ENCODE measurements at places on chromosomes 11 and 22. TPM values are rescaled to one million over a fixed set of nuclear protein-coding genes. Genes with fewer than 3 reads are reported as not detected.

DNA sequence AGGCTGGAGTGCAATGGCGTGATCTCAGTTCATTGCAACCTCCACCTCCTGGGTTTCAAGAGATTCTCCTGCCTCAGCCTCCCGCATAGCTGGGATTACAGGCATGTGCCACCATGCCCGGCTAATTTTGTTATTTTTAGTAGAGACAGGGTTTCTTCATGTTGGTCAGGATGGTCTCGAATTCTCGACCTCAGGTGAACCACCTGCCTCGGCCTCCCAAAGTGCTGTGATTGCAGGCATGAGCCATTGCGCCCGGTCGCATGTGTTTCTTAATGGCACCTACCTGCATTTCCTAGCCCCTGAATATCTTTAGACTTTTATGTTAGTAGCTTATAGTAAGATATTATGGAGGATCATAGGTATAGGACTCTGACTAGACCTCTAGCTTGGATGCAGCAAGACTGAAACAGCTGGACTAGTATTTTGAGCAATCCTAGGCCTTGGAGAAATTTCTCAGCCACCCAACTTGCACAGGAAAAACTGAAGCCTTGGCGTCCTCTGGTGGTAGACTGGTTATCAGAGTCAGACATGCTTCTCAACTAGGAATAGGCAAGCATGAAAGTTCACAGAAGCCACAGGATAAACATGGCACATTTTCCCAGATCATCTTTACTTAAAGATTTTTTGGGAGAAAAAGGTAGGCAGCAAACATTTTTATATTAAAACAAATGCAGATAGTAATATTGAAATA lies 22.7 kb upstream of the C1QTNF4 start:
- no peak for DNase-seq

GRCh38 chr11:63240791-63241379 lies 2.5 kb downstream of the SLC22A25 start:
- no peak for DNase-seq

DNA sequence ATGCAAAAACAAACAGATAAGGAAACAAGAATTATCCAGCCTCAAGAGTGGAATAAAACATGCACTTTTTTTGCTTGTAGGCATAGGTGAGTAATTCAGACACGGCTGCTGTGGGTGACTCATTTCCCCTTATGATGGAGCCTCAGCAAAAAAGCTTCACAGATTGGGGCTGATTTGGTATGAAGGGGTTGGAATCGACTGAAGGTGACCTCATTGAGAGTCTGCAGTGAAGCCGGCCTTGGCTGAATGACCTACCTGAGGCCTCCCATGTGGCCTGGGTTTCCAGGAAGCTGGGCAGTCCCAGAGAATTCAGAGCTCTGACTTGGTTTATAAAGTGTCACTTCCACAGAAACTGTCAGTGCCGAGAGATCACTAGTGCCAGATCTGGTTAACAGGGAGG lies 34.2 kb upstream of the VPREB1 start:
- no peak for DNase-seq

GRCh38 chr11:14774721-14775120 lies 117.3 kb downstream of the CYP2R1 start:
- no peak for DNase-seq

- DNase-seq: no peak
These were observed 184.9 kb downstream of the SNX19 start for GRCh38 chr11:130731401-130731800.

GRCh38 chr11:65655570-65656332 lies 7.0 kb downstream of the RELA start:
- no peak for DNase-seq

DNA sequence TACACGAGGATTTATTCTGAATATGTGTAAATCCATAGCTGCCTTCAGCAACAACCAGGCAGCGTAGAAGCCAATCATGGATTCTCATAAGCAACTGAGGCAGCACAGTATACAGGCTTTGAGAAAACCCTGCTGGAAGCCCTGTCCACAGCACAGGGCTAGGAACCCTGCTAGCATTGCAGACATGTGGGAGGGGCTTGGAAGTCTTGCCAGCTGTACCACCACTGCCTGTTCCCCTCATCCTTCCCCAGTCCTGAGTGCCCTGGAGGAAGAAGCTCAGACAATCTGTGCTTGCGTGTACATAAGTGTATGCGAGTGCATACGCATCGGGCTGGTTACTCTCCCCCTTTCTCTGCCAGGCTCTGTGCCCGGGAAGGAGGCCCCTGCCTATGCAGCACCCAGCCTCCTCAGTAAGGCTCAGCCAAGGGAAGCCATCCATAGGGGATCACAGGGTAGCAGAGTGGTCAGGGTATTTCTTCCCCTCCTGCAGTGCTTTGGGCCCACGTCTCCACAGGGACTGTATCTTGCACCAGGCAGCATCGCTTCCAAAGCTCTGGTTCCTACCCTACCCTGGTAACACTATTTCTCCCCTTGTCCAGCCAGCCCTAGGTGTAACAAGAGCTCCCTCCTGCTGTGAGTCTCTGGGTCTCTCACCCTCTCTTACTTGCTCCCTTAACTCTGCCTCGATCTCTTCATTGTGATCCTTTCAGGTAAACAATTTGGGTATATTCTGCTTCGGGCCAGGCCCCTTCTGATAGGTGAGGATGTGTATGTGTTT lies 90.5 kb downstream of the GALNT18 start:
- peak; percentile 32 for DNase-seq

DNA sequence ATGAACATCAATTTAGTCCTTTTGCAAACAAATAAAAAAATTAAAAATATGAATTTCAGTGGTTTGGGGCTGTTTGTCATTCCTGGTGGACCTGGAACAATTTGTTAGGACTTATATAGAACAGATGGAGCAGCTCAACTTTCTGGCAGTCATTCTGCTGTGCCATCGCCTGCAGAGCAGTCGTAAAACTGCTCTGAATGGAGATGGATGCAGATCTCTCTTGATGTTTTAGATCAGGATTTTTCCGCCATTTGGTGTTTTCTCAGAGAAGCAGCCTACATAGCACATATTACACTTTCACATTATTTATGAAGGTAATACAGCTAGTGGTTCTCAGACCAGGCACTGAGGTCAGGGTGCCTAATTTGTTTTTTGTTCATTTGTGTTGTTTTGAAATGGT lies 31.8 kb upstream of the HSPA8 start:
- DNase-seq: no peak

DNA sequence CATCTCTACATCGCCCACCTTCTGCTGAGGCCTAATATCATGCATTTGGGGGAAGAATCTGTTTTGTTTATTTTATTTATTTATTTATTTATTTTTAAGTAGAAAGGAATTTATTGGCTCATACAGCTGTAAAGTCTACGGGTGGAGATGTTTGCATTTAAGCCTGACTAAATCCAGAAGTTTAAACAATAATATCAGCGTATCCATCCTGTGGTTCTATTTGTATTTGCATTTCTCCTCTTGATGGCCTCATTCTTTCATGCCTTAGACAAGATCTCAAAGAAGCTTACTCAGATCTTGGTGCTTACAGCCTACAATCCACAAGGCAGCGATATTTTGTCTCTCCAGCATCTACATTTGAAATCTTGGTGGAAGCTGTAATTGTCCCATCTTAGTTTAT lies 67.1 kb upstream of the CARD18 start:
- DNase-seq: no peak

GRCh38 chr11:85903406-85903805 lies 48.2 kb downstream of the CCDC83 start:
- no peak for DNase-seq

DNA sequence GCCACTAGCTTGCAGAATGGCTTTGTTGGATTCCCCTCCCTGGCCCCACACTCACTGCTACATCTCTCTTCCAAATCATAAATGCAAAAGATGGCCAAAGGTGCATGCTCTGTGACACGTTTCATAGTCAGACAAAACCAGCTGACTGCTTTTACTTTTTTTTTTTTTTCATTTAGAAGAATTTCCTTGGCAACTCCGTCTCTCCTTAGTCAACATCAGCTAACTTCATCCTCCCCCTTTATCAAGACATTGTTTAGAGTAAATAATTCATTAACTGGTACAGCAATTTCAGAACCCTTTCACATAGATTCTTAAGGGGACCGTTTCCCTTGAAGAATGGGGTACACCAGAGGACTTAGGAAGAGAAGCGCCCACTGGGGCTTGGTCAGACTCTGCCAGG lies 16.0 kb downstream of the KCNQ1OT1 start:
- DNase-seq: no peak

GRCh38 chr11:88275636-88276035 lies 61.9 kb downstream of the CTSC start:
- DNase-seq: no peak

DNA sequence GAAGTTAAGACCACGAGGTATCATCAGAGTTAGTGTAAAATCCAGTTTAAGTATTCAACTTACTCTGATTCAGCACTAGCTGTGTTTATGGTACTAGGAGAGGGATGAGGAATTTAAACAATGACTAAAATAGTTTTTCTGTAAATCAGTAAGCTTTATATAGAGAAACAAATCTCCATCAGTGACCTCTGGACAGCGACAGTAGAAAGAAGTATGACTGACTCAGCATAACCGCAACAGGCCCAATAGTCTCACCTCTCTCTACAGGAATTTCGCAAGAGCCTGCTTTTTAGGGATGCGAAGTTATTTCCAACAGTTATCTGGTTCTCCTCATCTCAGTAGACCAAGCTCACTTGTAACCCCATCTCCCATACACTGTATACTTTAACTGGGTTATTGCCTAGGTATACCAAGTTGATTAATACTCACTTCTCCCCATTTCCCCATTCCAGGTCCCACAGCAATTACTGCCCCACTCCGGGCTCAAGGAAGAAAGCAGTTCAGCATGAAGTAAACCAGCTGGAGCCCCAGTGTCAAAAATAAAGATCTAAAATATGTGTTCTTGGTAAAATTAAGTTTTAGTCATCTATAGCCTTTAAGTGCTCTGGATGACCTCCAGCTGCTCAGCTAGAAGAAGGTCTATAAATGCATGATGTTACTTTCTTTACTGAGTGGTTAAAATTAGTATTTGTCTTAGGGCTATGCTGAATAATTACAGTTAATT lies 770.6 kb upstream of the CCDC90B start:
- DNase-seq: no peak

DNA sequence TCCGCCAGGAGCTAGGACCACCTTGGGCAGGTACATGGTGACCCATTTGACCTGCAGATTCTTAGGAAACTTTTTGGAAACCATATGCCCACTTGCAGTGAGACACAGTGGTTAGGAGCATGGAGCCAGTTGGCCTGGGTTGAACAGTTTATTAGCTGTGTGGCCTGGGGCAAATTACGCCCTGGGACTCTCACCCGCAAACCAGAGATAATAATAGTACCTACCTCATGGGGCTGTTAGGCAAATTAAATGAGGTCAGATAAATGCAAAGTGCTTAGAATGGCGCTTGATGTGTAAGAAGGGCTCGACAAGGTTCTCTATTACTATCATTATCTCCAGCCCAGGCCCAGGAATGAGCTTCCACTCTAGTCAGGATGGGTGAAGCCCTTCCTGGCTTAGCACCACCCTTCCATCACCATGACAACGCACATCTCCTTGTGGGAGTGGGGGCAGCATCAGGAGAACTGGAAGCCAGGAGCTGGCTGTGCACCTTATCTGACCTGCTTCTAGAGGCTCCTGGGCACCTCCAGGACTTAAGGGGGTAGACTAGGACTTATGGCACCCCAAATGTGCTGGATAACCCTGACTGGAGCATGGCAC lies 5.1 kb downstream of the SYT12 start:
- DNase-seq: no peak

DNA sequence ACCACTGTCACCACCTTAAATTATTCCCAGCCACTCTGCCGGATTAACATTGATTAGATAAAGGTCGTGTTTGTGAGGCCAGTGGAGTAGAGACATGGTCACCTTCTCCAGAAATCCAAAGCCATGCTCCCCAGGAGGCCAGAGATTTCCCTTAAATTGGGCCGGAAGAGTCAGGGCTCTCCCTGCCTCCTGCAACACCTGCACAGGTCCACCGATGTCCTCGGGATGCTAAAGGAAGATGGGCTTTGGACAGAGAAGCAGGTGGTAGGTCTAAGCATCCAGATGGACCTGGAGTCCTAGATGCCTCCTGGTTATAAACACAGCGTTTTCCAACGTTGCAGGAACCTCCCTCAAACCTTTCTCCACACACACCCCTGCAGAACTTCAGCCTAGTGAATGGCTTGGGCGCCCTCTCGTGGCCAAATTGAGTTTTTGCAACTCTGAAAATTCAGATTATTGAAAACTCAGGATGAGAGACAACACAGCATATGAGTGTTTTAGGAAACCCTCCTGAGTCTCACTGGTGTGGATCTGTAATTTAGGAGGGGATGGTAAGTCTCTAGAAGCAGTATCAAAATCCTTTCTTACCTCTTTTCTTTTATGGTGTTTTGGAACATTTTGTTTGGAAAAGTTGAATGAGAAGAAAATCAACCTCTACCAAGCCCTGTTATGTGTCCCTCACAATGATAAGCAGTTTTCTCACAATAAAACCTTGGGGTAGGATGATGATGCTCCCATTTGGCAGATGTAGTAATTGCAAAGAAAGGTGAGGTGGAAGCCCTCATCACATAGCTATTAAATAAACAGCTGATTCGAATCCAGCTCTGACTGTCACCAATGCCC lies 109.6 kb downstream of the RRAS2 start:
- DNase-seq: peak; percentile 66

The OR52I1 gene
- not detected for polyA plus RNA-seq

The CTTN gene
- 286 TPM for polyA plus RNA-seq

The MAPK12 gene
- polyA plus RNA-seq: 118 TPM

The TBC1D10A gene
- 15.3 TPM for polyA plus RNA-seq

The APBB1 gene
- polyA plus RNA-seq: 35.9 TPM

The FAM181B gene
- polyA plus RNA-seq: 0.06 TPM

The RIC8A gene
- polyA plus RNA-seq: 115 TPM

The MS4A1 gene
- not detected for polyA plus RNA-seq

The IGSF22 gene
- 0.10 TPM for polyA plus RNA-seq

All from SK-N-SH (cell line).